Immature natural killer cell (primary cell): ENCODE measurements at places on chromosomes 7 and 10. TPM values are rescaled to one million over a fixed set of nuclear protein-coding genes. Genes with fewer than 3 reads are reported as not detected.

Gene TMEM196
- polyA plus RNA-seq, result not detected

Gene CHAT
- not detected for polyA plus RNA-seq

- no peaks in the 10 kb centered on the region for H3K27me3 ChIP-seq
- H3K36me3 ChIP-seq, result no peaks in the 10 kb centered on the region
- peaks cover 28% of the 10 kb centered on the region for H3K4me1 ChIP-seq
- no peak for DNase-seq
- H3K27ac ChIP-seq, result no peak overlapping the region
Observed at GRCh38 chr7:18494406-18494805, 1.1 kb upstream of the HDAC9 start.

GRCh38 chr7:50207686-50208255 is 96.7 kb upstream of the IKZF1 start:
- peaks cover 2% of the 10 kb centered on the region for H3K27me3 ChIP-seq
- no peak overlapping the region for H3K27ac ChIP-seq
- no peaks in the 10 kb centered on the region for H3K36me3 ChIP-seq
- H3K4me1 ChIP-seq, result peaks cover 54% of the 10 kb centered on the region

- H3K27me3 ChIP-seq, result peaks cover 4% of the 10 kb centered on the region
- DNase-seq, result no peak
- H3K27ac ChIP-seq, result no peak overlapping the region
- H3K4me1 ChIP-seq, result no peaks in the 10 kb centered on the region
- no peaks in the 10 kb centered on the region for H3K36me3 ChIP-seq
Observed at GRCh38 chr10:15735763-15736162, 16.0 kb upstream of the ITGA8 start.

DNA sequence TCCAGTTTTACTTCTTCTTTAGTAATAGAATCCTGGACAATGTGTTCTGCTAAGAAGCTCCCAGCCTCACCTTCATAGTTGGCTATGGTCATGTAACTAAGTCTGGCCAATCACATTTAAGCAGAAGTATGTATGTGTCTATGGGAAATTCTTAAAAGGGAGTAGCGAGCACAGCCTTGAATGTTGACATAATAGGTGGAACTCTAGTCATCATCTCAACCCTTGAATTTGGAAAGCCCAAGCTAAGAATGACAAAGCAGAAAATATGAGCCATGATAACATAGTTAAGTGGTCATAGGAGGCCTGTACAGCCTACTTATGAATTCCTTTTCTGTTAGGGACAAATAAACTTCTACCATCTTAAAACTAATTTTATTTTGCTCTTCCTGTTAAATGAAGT is 134.1 kb downstream of the MAGI2 start:
- H3K36me3 ChIP-seq, result peaks cover 2% of the 10 kb centered on the region
- no peaks in the 10 kb centered on the region for H3K27me3 ChIP-seq
- no peak overlapping the region for H3K27ac ChIP-seq
- H3K4me3 ChIP-seq, result no peak overlapping the region
